Mesendoderm (in vitro differentiated cells): ENCODE measurements at places on chromosomes 7 and 10.

GRCh38 chr7:105496521-105496920, 25.6 kb downstream of the PUS7 start:
- peaks cover 14% of the 10 kb centered on the region for H3K36me3 ChIP-seq
- no peak overlapping the region for H3K4me3 ChIP-seq
- no peaks in the 10 kb centered on the region for H3K4me1 ChIP-seq
- DNase-seq = no peak
- no peak overlapping the region for H3K27ac ChIP-seq
- H3K27me3 ChIP-seq = no peaks in the 10 kb centered on the region

DNA sequence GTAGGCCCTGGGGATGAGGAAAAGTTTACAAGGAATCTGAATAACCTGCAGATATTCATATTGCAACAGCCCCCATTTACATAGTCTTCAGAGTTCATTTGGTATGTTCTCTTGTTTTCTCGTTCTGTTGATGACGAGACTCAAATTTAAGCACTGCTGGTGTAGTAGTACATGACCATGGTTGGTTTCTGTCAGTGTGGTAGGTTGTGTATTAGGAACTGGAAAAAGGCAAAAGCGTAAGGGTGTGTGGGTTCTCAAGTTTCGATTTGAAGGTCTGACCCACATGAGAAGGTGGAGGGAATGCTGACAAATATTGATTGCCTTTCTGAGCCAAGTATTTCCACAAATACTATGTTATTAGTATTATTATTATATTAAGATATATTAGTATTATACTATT, 151.7 kb downstream of the AUTS2 start:
- no peak for DNase-seq
- no peaks in the 10 kb centered on the region for H3K27me3 ChIP-seq
- H3K4me1 ChIP-seq = peaks cover 11% of the 10 kb centered on the region
- peak overlapping the region; percentile 14 for H3K27ac ChIP-seq
- H3K4me3 ChIP-seq = no peak overlapping the region

DNA sequence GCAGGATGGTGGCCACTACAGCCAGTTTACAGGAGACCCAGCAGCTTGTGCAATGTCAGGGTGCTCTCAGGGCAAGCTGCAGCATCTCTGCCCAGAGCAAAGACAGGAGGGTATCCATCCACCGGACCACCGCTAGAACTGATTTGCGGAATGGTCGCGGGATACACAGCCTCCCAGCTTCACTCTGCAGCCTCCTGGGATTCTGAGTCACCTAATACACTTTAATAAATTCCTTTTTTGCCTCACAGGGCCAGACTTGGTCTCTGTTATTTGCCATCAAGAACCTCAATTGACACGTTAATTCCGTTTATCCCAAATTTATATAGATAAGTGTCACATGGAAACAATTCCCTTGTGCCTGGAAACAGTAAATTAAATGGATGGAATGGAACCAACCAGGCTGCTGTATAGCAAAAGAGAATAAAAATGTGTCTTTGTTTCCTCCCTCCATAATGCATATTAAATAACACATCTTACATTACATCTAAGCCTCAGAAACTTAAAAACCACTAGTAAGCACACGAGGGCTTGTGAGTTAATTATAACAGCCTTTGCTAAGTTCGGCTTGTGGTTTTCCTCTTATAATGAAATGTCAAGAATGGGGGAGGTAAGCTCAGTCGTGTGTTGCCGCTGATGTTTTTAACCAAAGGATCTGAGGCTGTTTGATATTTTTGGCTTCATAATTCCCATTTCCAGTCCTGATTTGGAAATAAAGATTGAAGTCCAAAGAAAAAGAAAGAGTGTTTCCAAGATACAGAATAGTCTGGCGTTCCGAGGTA, 52.1 kb downstream of the ADRB1 start:
- no peaks in the 10 kb centered on the region for H3K4me1 ChIP-seq
- no peak for DNase-seq
- no peaks in the 10 kb centered on the region for H3K36me3 ChIP-seq
- no peak overlapping the region for H3K27ac ChIP-seq
- no peak overlapping the region for H3K4me3 ChIP-seq
- H3K27me3 ChIP-seq = peaks cover 5% of the 10 kb centered on the region

GRCh38 chr7:67487316-67487715, 490.7 kb downstream of the TYW1 start:
- H3K4me3 ChIP-seq = no peak overlapping the region

DNA sequence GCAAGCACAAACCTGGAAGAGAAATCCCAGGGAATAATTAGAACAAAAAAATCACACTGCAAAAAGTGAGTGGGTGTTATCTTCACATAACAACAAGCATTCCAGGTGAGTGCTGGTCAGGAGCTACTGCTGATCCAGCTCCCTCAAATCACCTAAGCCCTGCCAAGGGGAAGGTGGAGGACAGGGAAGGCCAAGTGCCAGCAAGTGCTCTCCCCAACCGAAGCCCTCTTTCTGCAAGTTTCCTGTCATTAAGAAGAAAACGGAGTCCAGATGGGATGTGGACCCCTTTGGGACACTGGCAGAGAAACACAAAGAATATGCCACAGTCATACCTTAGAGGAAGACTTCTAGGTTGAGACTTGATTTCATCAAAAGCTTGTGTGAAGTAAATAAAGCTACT, 933.0 kb upstream of the ZNF722 start:
- no peaks in the 10 kb centered on the region for H3K27me3 ChIP-seq
- H3K36me3 ChIP-seq = no peaks in the 10 kb centered on the region
- no peak overlapping the region for H3K4me3 ChIP-seq
- DNase-seq = no peak
- no peaks in the 10 kb centered on the region for H3K4me1 ChIP-seq
